D721Med (cell line): ENCODE measurements at places on chromosomes 11 and 22.

GRCh38 chr11:126113515-126113957 is 50.9 kb upstream of the CDON start:
- DNase-seq, result no peak

DNA sequence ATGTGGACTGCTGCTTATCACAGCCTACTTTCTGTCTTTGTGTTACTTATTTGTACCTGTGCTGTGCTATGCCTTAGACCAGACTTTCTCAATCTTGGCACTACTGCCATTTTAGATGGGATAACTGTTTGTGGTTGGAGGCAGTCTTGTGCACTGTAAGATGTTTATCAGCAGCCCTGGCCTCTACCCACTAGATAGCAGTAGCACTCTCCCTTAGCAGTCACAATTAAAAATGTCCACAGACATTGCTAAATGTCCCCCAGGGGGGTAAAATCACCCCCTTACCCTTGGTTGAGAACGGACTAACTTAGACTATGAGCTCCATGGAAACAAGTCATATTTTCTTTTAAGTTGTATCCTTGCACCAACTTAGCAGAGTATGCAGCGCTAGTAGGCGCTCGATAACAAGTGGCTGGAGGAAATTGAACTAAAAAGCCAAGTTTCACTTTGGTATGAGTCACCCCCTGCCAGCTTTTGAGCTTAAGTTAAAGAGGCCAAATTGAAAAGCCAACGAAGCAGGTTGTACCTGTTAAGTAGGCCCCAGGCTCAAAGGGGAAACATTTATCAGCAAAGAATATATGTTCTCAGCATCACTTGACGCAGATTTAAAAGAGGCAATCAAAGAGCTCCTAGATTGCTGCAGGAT is 304.8 kb upstream of the SORL1-AS1 start:
- DNase-seq, result no peak

GRCh38 chr11:122632181-122632824 is 23.2 kb upstream of the UBASH3B start:
- no peak for DNase-seq

DNA sequence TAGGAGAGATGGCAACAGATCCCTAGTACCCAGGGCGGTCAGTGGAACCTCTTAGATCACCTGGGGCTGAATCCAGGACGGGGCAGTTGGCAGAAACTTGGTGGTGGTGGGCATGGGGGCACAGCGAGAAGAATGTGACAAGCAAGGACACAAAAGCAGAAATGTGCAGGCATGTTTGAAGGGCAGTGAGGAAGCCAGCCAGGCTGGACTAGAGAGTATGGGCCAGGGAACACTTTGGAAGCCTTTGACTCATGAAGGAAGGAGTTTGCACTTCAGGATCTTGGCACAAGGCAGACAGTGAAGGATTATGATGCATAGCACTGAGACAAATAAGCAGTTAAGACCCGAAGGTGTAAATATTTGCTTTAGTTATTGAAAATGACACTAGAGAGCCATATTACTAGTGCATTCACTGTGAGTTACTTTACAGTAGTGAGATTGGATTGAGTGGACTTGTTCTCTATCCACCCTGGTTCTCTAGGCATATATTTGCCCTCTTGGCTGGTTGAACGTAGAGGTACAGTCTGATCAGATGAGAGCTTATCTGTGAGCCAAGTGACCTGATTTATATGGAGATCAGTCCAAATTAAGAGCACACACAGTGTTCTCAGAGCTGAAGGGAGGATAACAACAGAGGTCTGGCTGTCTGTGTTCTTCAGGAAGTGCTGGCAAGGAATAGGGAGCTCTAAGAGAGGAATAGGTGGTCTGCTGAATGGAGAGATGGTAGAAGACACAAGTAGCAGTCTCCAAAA is 210.4 kb downstream of the SNX19 start:
- DNase-seq, result no peak

- no peak for DNase-seq
These were observed 115.6 kb upstream of the ZBED5 start for GRCh38 chr11:10973416-10973815.

DNA sequence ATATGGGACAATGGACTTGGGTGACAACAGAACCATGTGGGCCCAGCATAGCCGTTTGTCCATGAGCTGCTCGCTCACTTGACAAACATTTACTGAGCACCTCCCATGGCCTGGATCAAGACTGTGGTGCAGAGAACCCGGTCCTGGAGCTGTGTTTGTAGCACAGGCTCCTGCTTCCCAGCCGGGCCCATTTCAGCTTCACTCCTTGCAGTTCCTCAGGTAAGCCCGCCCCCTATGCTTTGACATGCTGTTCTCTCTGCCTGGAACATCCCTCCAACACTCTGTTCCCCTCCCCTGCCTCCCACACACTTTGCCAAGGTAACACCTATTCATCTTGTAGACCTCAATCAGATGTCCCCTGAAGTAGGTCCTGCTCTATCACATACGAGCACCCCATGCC is 19.3 kb upstream of the IGSF22 start:
- DNase-seq, result no peak

GRCh38 chr11:118406599-118407166 is 5.3 kb downstream of the ATP5MG start:
- no peak for DNase-seq

- DNase-seq, result no peak
These were observed 31.6 kb upstream of the HORMAD2 start for GRCh38 chr22:30048681-30049080.

- no peak for DNase-seq
These were observed 466.9 kb upstream of the LRRC4C start for GRCh38 chr11:41926339-41926738.

GRCh38 chr22:40053460-40053859 is 58.7 kb downstream of the FAM83F start:
- DNase-seq, result no peak

- DNase-seq, result no peak
These were observed 260.2 kb upstream of the NARS2 start for GRCh38 chr11:78834886-78835285.

DNA sequence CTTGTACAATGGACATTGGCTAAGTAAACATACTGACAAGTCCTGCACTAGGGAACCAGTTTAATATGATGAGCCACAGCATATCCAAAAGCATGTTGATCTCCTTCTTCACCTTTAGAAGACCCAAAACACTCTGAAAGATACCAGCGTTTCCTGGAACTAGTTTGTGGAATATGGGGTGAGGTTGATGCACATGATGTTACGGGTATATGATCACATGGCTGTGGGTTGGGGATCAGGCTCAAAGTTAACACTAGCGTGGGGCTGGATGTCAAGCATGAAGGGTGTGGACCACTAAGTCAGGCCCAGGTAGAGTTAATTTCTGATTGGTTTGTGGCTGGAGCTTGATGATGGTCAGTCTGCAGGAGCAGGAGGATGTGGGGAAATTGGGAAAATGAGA is 9.0 kb downstream of the IGLL5 start:
- no peak for DNase-seq

GRCh38 chr11:132621976-132622580 is 910.2 kb downstream of the OPCML start:
- no peak for DNase-seq

- no peak for DNase-seq
These were observed 54.0 kb downstream of the PRR5L start for GRCh38 chr11:36350137-36350513.

GRCh38 chr22:32644252-32645100 is 157.0 kb upstream of the TIMP3 start:
- DNase-seq, result no peak

- no peak for DNase-seq
These were observed 38.5 kb downstream of the FLRT1 start for GRCh38 chr11:64074239-64074638.

GRCh38 chr11:83241291-83241946 is 44.7 kb downstream of the CCDC90B start:
- no peak for DNase-seq

DNA sequence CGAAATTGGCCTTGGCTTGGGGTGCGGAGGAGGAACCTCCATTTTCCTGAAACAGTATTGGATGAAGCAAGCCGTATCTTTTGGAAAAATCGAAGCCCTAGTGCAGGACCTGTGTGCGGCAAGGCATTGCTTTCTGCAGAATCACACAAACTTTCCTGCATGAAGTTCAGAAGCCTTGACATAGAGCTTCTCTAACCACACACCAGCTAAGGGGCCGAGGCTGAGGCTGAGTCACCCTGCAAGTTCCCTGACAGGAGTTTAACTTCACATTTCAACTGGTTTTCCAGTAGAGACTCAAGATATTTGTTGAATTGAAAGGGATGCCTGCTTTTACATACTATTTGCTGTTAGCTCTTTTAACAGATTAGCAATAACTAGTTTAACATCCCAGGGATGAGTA is 67.8 kb downstream of the TCF20 start:
- DNase-seq, result no peak

GRCh38 chr22:19353363-19354131 is 62.0 kb upstream of the CLTCL1 start:
- no peak for DNase-seq

DNA sequence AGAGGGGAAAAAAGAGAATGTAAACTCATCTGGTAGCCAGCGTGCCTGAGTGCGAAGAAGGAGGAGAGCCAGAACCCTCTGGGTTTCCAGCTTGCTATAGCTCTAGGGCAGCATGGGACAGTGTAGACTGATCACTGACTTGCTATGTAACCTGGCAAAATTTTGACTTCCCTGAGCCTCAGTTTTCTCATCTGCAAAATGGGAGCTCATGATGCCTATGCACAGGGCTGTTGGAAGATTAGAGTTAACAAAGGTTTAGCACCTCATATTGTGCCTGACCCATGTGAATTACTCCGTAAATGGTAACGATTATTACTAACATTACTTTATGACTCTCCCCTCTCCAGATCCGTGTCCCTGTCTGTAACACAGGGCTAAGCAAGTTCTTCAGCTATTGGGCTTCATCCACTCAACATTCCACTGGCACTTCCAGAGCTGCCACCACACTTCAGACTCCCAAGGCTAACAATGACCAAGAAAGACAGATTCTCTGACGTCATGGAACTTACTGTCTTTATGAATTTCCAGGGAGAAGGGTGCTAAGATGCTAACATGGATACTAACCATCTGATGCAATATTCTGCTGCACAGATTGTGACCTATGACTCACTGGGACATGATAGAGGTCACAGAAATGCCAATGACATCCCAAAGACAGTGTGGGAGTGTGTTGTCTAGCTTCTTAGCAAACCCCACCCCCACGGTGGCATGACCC is 195.2 kb downstream of the TRIM29 start:
- DNase-seq, result no peak

DNA sequence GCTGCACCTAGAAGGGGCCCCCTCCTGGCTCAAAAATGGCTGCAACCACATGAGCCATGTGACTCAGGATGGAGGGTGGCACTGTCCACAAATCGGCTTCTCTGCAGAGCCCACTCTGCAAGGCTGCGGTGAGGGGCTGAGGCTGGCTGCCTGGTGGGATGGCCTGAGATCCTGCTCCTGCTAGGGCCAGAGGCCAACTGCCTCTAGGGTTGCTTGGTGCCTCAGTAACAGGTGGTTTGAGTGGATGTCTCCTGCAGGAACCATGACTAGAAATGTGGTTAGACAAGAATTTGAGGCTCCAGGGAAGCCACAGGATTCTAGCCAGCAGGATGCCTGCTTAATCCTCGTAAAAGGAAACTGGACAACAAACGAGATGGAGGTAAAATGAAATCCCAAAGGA is 17.1 kb downstream of the PATZ1 start:
- no peak for DNase-seq

DNA sequence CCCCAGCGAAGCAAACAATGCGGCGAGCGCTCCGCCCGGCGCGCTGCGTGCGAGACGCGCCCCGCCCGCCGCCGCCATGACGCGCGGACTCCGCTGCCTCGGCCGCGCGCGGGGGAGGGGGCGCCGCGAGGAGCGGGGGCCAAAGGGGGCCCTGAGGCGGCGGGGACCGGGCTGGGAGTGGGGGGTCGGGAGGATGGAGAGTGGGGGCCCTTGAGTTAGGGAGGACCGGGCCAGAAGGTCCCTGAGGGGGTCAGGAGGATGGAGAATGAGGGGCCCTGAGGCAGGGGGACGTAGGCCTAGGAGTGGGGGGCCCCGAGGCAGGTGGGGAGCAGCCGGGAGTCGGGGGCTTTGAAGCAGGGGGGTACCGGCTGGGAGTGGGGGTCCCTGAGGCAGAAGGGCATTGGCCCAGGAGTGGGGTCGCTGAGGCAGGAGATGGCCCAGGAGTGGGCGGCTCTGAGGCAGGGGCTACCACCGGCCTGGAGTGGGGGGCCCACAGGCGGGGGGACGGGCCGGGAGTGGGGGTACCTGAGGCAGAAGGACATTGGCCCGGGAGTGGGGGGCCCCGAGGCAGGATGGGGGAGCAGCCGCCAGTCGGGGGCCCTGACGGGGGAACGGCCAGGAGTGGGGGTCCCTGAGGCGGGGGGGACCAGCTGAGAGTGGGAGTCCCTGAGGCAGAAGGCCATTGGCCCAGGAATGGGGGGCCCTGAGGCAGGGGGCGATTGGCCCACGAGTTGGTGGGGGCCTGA is at the start of gene BRD1:
BRD1 (minus strand) TSS at position 21 of the 746 bp plus-strand sequence. CDS start 3,556 bp downstream, outside the sequence.
- DNase-seq, result no peak

- no peak for DNase-seq
These were observed 15.4 kb downstream of the PHLDA2 start for GRCh38 chr11:2913776-2914175.

- DNase-seq, result no peak
These were observed 191.4 kb downstream of the TENM4 start for GRCh38 chr11:79249295-79249993.

DNA sequence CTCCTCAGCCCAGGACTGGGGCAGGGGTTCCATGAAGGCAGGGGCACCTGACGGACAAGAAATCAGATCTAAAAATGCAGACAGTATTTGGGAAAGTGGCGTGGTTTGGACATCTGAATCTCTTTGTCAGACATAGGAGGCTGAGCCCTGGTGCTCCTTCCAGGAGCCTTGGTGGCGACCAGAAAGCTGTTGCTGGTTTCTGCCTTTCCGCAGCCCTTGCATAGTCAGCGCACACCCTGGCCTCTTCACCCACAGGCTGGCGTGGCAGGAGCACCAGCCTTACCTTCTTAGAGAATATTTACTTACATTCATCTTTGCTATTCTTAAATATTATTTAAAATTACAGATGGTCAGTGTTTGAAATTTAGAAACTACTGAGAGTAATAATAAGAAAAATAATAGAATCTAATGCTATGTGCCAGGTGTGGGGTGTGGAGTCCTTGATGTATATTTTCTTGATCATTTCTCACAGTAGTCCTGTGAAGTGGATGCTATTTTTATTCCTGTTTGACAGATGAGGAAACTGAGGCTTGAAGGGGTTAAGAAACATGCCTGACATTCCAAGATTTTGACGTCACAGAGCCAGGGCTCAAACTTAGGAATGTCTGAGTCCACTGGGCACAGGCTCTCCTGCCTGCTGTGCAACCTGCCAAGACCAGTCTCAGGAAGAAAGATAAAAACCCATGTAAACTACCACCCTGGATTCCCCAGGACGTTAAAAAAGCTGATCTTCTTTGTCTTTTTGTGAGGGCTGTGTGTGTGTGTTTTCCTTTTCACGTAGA is 51.6 kb downstream of the TBC1D22A start:
- DNase-seq, result no peak
